Aorta (tissue), 5 donors: ENCODE measurements at places on chromosomes 2 and 18. TPM values are rescaled to one million over a fixed set of nuclear protein-coding genes. Genes with fewer than 3 reads are reported as not detected.

GRCh38 chr2:189673661-189674373, 653 bp upstream of the ANKAR start:
- peak overlapping the region; percentile 45 for H3K4me3 ChIP-seq
- DNase-seq, result no peak
- H3K4me1 ChIP-seq, result no peaks in the 10 kb centered on the region
- peak overlapping the region; percentile 33 for H3K27ac ChIP-seq
- no peaks in the 10 kb centered on the region for H3K36me3 ChIP-seq
- no peaks in the 10 kb centered on the region for H3K27me3 ChIP-seq

DNA sequence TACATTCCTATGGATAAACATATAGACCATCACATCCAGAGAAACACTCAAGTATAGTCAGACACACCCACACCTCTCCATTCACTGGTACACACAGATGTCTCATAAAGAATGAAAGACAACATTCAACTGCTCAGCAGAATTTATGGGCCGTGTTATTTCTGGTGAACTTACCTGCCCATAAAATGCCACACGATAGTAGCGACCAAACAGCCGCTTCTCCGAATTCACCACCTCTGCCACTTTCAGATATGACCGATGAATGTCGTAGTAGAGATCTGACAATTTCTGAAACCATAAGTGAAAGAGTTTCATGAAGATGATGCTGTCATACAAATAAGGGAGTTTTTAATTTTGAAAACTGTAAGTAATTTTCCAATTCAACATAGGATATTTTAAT, 70.7 kb upstream of the CCDC195 start:
- H3K36me3 ChIP-seq, result peaks cover 4% of the 10 kb centered on the region
- no peak for DNase-seq
- H3K4me1 ChIP-seq, result no peaks in the 10 kb centered on the region
- no peak overlapping the region for H3K4me3 ChIP-seq

Gene ZNF396
- polyA plus RNA-seq, result 2.6 TPM

DNA sequence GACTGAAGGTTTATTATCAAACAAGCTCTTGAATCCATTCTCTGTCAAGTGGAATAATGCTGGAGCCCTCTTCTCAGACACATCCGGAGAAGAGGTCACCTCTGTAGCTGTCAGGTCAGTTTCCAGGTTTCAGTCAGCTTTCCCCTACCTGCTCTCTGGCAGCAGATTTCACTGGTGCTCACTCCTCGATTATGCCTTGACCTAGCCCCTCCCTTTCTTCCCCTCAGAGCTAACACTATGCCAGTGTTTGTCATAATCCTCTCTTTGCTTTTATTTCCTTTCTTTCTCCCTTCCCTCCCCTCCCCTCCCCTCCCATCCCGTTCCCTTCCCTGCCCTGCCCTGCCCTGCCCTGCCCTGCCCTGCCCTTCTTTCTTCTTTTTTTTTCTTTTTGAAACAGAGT, 22.5 kb upstream of the PLEKHM3 start:
- DNase-seq, result no peak
- H3K4me3 ChIP-seq, result no peak overlapping the region
- H3K36me3 ChIP-seq, result no peaks in the 10 kb centered on the region
- no peaks in the 10 kb centered on the region for H3K27me3 ChIP-seq

Gene CFC1
- polyA plus RNA-seq, result not detected

Gene CCDC88A
- polyA plus RNA-seq, result 17.4 TPM

DNA sequence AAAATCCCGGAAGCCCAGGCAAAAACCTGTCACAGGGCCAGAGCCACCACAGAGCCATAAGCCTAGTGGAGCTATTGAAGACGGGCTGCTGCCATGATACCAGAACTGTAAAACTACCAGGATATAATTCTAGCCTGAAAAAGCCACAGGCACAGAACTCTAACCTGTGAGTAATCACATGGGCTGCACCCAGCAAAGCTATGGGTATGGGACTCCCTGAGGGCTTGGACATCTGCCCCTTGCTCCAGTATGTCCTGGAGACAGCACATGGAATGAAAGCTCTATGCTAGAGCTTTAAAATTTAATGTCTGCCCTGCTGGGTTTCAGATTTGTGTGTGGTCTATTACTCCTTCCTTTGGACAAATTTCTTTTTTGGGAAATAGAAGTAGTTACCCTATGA, 2183.6 kb upstream of the CELF4 start:
- H3K36me3 ChIP-seq, result no peaks in the 10 kb centered on the region
- no peak overlapping the region for H3K4me3 ChIP-seq
- H3K4me1 ChIP-seq, result no peaks in the 10 kb centered on the region
- no peak for DNase-seq

- H3K36me3 ChIP-seq, result no peaks in the 10 kb centered on the region
- no peaks in the 10 kb centered on the region for H3K4me1 ChIP-seq
- DNase-seq, result no peak
- no peak overlapping the region for H3K4me3 ChIP-seq
These were observed 3.6 kb upstream of the MTERF4 start for GRCh38 chr2:241105641-241106040.

DNA sequence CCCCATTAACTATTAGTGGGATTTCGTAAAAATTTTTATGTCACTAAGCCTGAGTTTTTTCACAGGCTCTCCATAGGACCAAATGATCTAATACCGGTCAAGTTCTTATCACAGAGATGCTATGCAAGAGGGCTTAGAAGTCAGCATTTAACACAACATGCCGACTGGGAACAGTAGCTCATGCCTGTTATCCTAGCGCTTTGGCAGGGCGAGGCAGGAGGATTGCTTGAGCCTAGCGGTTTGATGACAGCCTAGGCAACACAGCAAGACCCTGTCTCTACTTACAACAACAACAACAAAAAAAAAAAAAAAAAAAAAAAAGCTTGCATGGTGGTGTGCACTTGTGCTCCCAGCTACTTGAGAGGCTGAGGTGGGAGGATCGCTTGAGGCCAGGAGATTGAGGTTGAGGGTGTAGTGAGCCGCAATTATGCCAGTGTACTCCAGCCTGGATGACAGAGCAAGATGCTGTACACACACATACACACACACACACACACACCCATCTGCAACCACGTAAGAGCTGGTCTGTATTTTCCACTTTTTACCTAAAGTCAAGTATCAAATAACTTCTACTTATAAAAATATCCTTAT, 67.6 kb upstream of the FAM124B start:
- no peaks in the 10 kb centered on the region for H3K36me3 ChIP-seq
- no peaks in the 10 kb centered on the region for H3K27me3 ChIP-seq
- no peak for DNase-seq
- H3K27ac ChIP-seq, result no peak overlapping the region
- no peak overlapping the region for H3K4me3 ChIP-seq
- no peaks in the 10 kb centered on the region for H3K4me1 ChIP-seq

GRCh38 chr2:201707142-201707541, 8.7 kb upstream of the MPP4 start:
- peaks cover 6% of the 10 kb centered on the region for H3K36me3 ChIP-seq
- no peak overlapping the region for H3K4me3 ChIP-seq
- no peaks in the 10 kb centered on the region for H3K4me1 ChIP-seq

GRCh38 chr2:15729709-15730544, 138.3 kb downstream of the DDX1 start:
- peaks cover 3% of the 10 kb centered on the region for H3K4me1 ChIP-seq
- no peak overlapping the region for H3K27ac ChIP-seq
- no peaks in the 10 kb centered on the region for H3K36me3 ChIP-seq

- H3K4me3 ChIP-seq, result no peak overlapping the region
- H3K27me3 ChIP-seq, result no peaks in the 10 kb centered on the region
- H3K27ac ChIP-seq, result no peak overlapping the region
These were observed 57.7 kb downstream of the ROCK2 start for GRCh38 chr2:11286749-11287148.

DNA sequence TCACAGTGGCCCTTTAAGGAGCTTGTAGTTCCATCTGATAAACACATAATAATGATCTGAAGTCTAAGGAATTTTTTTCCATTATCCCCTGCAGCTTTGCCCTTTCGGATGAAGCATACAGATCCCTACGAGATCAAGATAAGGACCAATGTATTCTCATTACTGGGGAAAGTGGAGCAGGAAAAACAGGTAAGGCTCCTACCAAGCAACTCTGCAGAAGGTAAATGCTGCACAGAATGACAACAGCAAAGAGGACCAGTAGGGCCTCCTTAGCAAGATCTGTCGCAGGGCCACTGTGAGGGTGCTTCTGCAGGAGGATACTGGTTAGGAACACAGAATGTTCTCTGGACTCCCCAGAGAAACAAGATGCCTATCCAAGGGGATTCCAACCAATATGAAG, 84.6 kb downstream of the MYO1B start:
- peaks cover 4% of the 10 kb centered on the region for H3K4me1 ChIP-seq
- DNase-seq, result no peak

GRCh38 chr18:46480226-46480625, 176.8 kb downstream of the LOXHD1 start:
- H3K27me3 ChIP-seq, result no peaks in the 10 kb centered on the region
- H3K36me3 ChIP-seq, result no peaks in the 10 kb centered on the region
- no peak overlapping the region for H3K4me3 ChIP-seq
- no peaks in the 10 kb centered on the region for H3K4me1 ChIP-seq
- H3K27ac ChIP-seq, result no peak overlapping the region

DNA sequence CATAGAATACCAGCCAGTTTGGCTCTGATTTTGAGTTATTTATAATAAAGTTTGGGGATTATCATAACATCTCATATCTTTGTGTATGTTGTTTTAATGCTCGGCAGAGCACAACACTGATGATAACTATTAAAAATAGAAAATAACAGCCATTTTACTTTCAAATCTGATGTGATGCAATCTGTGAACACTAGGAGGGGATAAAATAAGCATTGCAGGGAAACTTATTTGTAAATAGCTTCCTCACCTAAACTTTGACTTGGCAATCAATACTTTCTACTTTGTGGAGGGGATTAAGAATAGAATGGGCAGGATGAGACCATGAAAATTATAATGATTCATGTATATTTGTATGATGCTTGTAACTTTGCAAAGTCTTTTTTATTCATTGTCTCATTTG, 54.4 kb downstream of the USP14 start:
- peaks cover 3% of the 10 kb centered on the region for H3K36me3 ChIP-seq
- H3K4me1 ChIP-seq, result no peaks in the 10 kb centered on the region
- no peak overlapping the region for H3K27ac ChIP-seq
- no peaks in the 10 kb centered on the region for H3K27me3 ChIP-seq
- no peak overlapping the region for H3K4me3 ChIP-seq

DNA sequence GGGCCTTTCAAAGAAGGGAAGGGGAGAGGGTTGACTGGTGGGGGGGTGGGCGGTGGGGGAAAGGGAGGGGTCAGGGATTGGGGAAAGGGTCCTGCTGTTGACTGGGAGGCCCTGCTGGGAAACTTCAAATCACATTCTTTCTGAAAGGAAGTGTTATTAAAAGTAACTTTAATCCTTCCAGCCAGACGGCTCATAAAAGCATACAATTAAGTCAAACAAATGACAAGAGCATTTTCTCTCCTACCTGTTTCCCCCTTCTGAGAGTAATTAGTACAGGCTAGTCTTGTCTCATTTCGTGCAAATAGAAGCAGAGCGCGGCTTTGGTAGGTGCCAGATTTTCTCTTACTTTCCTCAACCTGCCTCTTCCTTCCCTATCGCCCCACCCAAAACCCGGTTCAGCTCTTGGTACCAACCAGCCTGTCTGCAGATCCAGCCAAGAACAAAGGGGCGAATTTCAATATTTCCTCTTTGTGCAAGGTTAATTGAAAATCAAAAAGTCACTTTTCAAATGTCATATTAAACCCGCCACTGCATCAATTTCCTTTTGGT, 2112.6 kb upstream of the PIK3C3 start:
- H3K36me3 ChIP-seq, result no peaks in the 10 kb centered on the region
- no peak for DNase-seq
- no peak overlapping the region for H3K4me3 ChIP-seq
- H3K4me1 ChIP-seq, result no peaks in the 10 kb centered on the region

DNA sequence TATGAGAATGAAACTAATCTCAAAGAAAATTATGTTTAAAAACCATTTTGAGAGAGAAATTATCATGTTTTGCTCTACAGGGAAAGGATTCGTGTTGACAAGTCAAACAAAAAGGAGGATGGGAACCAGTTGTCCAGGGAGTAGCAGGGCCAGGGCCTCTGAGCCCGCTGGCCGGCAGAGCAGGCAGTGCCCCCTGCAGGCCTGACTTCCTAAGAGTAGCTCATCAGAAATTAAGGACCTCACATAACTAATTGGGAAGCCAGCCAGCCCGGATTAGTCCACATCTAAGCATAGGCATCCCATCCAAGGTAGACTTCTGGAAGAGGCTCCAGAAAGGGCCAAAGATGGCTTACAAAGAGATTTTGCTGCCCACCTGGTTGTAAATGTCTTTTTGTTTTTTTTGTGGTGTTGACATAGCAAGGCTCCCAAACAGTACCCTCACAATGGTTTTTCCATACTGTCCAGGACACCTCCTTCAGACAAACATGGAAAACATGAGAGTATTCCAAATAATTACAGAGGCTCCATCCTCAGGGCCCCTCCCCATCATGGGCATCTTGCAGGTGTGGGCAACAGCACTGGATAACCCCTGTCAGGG, 241.2 kb upstream of the TANK start:
- no peaks in the 10 kb centered on the region for H3K36me3 ChIP-seq
- H3K27me3 ChIP-seq, result no peaks in the 10 kb centered on the region
- peaks cover 4% of the 10 kb centered on the region for H3K4me1 ChIP-seq
- no peak overlapping the region for H3K27ac ChIP-seq
- H3K4me3 ChIP-seq, result no peak overlapping the region

GRCh38 chr18:76588601-76589226, 93.7 kb upstream of the ZNF516 start:
- no peak overlapping the region for H3K27ac ChIP-seq
- no peak for DNase-seq
- no peaks in the 10 kb centered on the region for H3K4me1 ChIP-seq
- no peaks in the 10 kb centered on the region for H3K27me3 ChIP-seq
- peak overlapping the region; percentile 28 for H3K4me3 ChIP-seq

DNA sequence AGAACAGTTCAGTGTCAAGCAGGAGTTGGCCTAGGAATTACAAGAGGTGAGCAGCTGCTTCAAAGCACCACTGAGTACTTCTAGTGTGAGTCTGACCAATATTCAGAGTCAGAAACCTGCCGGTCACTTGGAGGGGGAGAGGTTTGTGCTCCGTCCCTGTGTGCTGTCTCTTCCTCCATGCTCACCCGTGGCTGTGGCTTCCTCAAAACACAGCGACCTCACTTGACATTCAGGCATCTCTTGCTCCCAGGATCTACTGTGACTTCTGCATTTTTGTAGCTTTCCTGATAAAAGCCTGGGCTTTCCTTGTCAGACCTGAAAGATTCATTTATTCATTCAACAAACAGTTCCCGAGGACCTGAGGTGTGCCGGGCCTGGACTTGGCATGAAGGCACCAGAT, 32.9 kb downstream of the TPRKB start:
- H3K36me3 ChIP-seq, result no peaks in the 10 kb centered on the region
- H3K27ac ChIP-seq, result no peak overlapping the region
- H3K4me1 ChIP-seq, result no peaks in the 10 kb centered on the region
- H3K27me3 ChIP-seq, result no peaks in the 10 kb centered on the region

Gene NTSR2
- polyA plus RNA-seq, result not detected

Gene MEP1B
- polyA plus RNA-seq, result 6.0 TPM

Gene ANKRD62
- not detected for polyA plus RNA-seq
